Activated naive CD8-positive, alpha-beta T cell treated with anti-CD3 and anti-CD28 coated beads, Interleukin-2, amount 50 U/mL, for 24 hours (primary cell): ENCODE measurements at places on chromosomes 7 and 10.

- DNase-seq: no peak
These were observed 90.2 kb downstream of the IPMK start for GRCh38 chr10:58177362-58177947.

DNA sequence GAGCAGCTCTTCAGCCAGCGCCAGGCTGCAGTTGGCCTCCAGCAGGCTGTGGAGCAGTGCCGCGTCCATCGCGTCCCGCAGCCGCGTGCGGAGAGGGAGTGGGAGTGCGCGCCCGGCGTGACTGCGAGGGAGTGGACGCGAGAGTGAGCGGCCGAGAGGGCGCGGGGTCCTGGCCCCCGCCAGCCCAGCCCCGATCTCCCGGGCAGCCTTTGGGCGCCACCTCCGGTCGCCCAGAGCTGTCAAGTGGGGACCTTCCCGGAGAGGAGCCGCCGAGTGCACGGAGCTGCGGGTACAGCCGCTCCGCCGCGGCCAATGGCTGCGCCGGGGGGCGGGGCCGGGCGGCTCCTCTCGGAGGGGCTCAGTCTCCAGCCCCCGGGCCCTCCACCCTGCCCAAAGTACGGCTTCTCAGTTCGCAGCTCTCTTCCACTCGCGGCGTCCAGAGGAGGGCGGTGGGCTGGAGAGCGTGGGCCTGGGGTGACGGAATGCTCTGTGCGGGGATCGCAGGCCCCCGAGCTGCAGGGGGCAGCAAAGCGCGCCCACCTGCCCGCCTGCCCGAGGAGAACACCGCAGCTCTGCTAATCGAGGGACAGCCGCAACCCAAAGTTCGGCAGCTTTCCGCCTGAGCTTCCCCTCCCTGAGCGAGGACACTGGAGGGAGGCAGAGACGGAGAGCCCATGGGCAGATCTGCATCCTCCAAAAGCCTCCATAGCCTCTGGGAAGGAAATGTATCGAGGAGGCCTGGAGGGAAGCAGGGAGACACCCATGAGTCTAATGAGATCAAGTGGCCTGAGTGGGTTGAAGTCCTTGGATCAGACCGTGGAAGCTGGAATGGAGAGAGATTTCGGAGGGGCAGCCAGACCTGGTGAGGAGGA is at the start of gene CRHR2:
Gene CRHR2 (minus strand): TSS at position 245 of the 872 bp plus-strand sequence. CDS start 176 bp downstream, at position 69.
- DNase-seq: peak; percentile 39

DNA sequence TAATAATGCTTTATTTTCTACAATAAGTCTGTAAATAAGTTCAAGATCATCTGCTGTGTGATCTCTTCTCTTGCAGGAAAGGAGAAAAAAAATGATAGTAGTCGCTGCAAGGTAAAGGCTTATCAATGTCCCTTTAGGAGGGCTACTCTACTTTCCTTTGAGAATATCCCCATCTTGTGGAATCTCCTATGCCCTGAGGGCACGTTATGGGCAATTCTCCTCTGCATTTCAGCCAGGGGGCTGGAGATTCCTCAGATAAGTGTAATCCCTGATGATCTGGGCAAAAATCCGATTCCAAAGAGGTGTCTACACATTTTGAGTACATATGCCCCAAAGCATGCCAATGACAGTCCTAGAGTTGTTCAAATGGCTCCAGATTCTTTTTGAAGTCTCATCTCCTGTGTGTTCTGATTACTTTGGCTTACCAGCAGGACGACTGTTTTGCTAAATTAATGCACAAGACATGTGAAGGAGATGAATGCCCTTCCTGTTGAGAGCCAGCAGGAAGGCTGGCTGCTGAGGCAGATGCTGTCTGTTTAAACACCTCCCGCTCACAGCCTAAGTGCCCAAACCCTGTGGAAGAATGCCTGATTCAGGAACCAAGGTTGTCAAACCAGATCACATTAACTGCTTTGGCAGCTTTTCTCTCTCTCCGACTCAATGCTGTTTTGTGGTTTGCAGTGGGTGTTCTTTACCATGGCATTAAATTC is 171.2 kb upstream of the COL1A2 start:
- no peak for DNase-seq

DNA sequence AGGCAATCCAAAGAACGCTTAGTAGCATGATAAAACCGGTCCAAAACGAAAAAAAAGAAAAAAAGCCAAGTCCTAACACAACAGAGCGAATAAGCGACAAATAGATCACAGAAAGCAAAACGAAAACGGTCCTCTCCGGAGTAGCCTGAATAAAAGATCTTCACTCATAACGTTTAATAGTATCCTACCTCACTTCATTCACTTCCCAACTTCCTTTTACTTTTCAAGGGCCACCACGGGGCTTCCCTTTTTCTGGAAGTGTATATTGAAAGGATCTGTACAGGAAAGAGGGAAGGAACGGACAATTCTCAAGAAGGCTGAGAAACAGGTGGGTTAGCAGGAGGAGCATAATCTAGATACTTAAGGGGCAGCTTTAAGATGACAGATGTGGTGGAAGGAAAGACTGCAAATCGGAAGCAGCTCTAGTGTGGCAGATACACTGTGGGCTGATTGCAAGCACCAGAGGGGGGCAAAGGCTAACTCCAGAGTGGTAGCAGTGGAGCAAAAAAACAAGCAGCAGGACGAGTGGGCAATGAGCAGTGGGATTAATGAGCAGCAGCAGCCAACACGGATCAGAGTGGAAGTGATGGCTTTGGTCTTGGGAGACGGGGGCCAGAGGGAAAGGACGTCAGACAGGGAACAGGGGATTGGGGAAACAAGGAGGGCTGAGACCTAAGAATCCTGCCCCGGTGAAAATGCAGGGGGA is 866 bp downstream of the CNOT4 start:
- DNase-seq: peak; percentile 31

DNA sequence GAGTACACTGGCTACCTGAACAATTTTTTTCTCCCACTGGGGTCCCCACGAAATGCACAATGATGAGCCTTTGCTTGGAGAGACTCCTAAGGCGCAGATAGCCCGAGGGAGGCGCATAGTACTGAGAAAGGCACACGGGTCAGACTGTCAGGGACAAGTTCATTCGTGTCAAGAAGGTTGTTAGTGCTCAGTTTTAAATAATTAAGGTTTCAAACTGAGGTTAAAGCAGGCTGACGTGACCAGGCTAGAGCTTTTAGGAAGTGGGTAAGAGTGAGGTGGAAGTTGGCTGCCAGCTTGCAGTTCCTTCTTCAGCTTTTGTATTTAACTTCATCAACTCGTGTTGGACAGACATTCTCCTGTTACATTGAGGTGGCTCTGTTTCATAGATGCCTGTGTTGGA is 31.6 kb downstream of the RBM33 start:
- no peak for DNase-seq

GRCh38 chr10:51918884-51919325 is 219.5 kb upstream of the CSTF2T start:
- no peak for DNase-seq

- no peak for DNase-seq
These were observed 321.9 kb downstream of the PTPRN2 start for GRCh38 chr7:158265743-158266080.

GRCh38 chr7:12713625-12714378 is 26.4 kb downstream of the ARL4A start:
- no peak for DNase-seq

GRCh38 chr7:901388-902154 is 25.2 kb downstream of the GET4 start:
- DNase-seq: peak; percentile 68

- no peak for DNase-seq
These were observed 1008.8 kb downstream of the KCNMA1 start for GRCh38 chr10:76628801-76629200.

- DNase-seq: no peak
These were observed 30.3 kb upstream of the CCSER2 start for GRCh38 chr10:84298057-84298456.

- DNase-seq: no peak
These were observed 182.1 kb downstream of the NEBL start for GRCh38 chr10:20714979-20715378.

DNA sequence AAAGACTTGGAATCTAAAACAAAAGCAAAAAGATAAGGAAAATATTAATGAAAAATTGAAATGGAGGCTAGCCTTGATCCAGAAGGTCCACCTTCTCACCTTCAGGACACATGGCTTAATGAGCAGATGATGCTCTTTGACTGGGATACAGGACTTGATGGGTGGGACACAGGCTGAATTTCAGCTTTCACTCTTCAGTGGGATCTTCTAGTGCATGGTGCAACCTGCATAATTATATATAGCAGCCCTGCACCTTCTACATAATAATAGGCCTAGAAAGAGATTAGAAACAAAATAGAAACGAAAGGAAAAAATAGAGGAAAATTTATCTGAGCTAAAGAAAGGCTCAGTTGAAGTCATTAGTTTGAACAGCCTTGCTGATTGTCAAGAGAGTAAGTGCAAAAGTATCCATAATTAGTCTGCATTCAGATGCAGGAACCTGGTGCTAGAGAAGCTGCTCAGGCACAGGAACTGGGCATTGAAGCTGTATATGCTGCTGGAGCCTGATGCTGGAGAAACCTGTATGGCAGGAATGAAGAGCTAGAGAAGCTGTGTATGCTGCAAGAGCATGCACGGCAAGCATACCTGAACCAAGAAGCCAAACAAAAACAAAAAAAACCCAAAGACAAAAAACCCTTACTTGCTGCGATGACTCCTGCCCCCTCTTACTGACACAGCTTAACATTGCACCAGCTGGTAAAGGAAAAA is 19.4 kb downstream of the MKLN1 start:
- DNase-seq: no peak

DNA sequence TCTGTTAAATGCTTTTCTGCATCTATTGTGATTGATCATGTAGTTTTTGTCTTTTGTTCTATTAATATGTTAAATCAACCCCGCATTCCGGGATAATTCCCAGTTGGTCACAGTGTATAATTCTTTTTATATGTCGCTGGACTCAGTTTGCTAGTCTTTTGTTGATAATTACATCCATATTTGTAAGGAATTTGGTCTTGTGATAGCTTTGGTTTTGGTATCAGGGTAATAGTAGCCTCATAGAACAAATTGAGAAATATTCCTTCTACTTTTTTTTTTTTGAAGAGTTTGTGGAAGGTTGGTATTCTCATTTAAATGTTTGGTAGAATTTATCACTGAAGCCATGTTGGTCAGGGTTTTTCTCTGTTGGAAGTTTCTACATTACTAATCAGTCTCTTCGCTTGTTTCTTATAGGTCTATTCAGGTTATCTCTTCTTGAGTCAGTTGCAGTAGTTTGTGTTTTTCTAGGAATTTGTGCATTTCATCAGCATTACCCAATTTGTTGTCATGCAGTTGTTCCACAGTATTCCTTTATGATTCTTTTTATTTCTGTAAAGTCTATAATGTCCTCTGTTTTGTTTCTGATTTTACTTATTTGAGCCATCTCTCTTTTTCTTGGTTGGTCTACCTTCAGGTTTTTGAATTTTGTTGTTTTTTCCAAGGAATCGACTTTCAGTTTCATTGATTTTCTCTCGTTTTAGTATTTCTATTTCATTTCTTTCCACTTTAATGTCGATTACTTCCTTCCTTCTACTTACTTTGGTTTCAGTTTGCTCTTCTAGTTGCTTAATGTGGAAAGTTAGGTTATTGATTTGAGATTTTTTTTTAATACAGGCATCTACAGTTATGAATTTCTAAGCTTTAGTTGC is 64.6 kb upstream of the GJD4 start:
- DNase-seq: no peak

DNA sequence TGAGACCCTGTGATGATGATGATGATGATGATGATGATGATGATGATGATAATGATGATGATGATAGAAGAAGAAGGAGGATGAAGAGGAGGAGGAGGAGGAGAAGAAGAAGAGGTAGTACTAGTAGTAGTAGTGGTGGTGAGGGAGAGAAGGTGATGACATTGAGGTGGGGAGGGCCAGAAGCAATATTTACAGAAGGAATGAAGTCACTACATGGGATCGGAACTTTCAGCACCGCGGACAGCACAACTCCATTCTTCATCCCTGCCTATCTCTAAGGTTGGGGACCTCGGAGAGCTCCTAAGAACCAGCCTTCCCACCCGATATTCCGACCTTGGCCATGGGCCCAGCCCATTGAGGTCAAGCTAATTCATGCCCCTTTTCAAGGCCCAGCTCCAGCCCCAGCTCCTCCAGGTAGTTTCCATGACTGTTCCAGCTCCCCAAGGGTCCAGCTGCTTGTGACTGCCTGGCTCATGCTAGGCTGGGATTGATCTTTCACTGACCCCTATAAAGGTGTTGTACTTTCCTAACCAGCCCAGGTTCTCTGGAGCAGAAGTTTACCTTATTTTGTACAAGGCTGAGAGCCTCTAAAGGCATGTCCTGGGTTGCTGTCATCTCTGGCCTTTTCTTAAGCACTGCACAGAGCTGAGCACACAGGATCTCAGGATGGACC is 10.3 kb downstream of the CRHR2 start:
- DNase-seq: peak; percentile 17

DNA sequence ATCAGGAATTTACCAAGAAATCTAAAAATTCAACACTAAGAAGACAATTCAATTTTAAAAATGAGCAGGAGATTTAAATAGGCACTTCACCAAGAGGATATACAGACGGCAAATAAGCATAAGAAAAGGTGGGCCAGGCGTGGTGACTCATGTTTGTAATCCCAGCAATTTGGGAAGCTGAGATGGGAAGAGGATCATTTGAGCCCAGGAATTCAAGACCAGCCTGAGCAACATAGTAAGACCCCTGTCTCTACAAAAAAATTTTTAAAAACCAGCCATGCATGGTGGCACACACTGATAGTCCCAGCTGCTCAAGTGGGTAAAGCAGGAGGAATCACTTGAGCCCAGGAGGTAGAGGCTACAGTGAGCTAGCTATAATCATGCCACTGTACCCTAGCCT is 3.5 kb upstream of the AKR1D1 start:
- DNase-seq: no peak

DNA sequence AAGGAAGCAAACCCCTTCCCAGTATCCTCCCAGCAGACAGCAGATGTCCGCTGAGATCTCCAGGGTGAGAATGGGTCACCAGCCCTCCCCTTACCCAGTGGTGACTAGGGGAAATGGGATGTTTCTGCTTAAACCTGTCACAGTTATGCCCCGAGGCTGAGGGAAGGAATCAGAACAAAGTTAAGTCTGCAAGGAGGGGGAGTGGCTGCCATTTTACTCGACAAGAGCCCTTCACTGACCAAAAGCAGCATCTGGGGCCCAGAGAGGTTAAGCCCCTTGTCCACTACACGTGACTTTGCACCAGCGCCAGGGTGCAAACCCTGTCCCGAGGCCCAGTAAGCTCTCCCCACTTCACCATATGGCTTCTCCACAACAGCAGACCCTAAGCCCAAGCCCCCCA is 4.6 kb upstream of the NANOS1 start:
- no peak for DNase-seq

GRCh38 chr10:70737250-70737649 is 47.9 kb downstream of the TBATA start:
- no peak for DNase-seq

GRCh38 chr10:29596356-29596755 is 38.4 kb downstream of the SVIL start:
- DNase-seq: no peak

DNA sequence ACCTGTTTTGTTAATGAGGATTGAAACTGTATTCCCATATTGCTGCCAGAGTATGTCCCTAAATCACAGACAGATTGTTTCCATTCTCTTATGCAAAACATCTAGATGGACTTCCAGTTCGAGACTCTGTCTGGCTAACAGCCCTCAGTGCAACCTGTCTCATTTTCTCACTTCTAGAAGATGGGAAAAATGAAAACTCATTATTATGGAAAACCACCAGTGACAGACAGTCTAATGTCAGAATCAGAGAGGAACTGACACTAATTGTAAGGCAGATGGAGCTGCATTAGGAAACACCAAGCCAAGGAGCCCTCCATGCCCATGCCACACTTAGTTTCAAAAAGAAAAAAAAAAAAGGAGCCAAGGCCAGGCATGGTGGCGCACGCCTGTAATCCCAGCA is 61.6 kb downstream of the NPSR1 start:
- no peak for DNase-seq
